ENCODE measurements at places on chromosomes 1 and 21.

DNA sequence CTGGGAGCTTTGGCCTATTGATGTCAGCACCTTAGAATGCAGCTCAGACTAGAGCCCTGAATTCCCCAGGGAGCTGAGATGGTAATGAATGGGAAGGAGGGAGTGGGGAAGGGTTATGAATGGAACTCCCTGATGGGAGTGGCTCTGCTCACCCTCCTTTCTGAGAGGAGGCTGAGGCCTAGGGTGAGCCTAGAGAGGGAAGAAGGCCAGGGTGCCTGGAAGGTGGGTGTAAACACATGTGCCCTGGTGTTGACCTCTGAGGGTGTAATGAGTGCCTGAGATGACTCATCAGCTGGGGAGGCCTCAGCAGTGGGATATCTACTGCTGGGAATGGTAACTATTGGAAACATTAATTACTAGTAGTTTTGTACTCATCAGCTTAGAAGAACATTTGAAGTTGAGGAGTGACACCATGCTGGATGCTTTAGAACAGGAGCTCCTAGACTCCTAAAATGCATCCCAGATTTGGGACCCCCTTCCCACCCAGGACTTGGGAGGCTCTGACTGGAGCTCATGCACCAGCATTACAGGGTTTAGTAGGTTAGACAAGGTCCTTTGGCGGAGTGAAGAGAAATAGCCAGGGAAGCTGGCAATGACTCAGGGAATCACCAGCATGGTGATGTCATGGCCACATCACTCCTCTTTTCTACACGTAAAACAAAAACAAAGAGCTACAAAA lies 16.0 kb upstream of the PIGV start:
- no peak for DNase-seq

DNA sequence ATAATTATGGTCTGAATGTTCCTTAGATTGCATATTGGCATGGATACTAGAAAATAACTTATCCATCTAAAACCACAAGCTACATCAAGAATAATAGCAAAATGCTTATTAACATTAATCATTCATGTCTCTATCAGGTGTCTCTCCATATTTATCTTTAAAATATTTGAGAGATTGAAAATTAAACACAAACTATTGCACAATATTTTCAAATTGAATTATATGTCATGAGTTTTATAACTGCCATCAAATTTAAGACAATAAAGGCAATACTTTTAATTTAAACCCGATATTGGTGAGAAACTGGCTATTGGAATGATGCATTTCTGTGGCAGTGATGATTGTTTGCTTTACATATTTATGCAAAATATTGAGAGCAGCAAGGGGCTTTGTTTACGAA lies 1506.8 kb upstream of the B3GALT2 start:
- DNase-seq = no peak

GRCh38 chr1:182195733-182196132 lies 134.2 kb upstream of the ZNF648 start:
- no peak for DNase-seq

- no peak for DNase-seq
These were observed 7.7 kb downstream of the LRRC71 start for GRCh38 chr1:156928043-156928602.

GRCh38 chr1:3657096-3657475 lies 4.8 kb downstream of the TP73 start:
- DNase-seq = no peak

GRCh38 chr21:37582590-37582989 lies 216.0 kb downstream of the DYRK1A start:
- no peak for DNase-seq

- DNase-seq = no peak
These were observed 156.0 kb downstream of the PGBD5 start for GRCh38 chr1:230270185-230270558.

DNA sequence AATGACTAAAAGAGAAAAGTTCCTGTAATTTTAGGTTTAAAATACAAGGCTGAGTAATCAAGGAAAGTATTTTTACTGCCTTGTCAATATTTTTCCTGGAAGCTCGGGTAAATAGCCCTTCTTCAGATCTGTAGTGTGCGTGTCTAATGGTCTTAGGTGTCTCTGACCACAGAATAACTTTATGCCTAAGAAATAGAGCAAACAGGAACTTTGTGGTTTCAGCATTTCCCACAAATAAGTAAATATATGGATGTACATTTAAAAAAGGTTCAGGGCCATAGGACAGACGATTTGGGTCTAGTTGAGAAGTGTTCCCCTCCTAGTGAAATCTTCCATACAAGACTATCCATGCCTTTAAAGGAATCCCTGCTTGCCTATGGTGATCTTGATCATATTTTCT lies 107.0 kb downstream of the ZC3H11B start:
- no peak for DNase-seq

GRCh38 chr1:153774780-153775457 lies at the start of gene SLC27A3:
TSS of gene SLC27A3 (plus strand) at chr1:153775407. CDS start at chr1:153775498, 91 bp downstream.
- DNase-seq = no peak

DNA sequence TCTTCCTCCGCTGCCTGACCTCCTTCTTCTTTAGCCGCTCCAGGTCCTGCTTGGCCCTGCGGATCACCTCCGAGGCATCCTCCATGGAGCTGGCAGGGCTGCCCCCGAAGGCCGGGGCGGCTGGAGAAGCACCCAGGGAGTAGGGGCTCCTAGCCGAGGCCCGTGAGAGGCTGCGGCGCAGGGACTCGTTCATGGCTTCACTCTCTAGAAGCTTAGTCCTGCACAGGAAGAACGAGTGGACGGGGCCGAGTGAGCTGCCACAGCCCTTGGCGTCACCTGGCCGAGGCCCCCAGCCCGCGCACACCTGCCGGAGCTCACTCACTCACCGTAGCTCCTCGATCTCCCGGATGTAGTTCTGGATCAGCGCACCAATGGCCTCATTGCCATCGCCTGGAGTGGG lies 23.1 kb downstream of the KIF21B start:
- DNase-seq = no peak

All from SIG-M5 (cell line).